ENCODE measurements at places on chromosomes 7 and 10.

- no peak for DNase-seq
These were observed 154.8 kb downstream of the CAMK1D start for GRCh38 chr10:12504176-12504575.

GRCh38 chr10:110022716-110023504, 15.1 kb downstream of the ADD3 start:
- DNase-seq, result no peak

GRCh38 chr7:123865517-123866117, 20.6 kb downstream of the HYAL4 start:
- peak; percentile 59 for DNase-seq

- no peak for DNase-seq
These were observed 130.0 kb downstream of the ARHGAP22 start for GRCh38 chr10:48474765-48475365.

DNA sequence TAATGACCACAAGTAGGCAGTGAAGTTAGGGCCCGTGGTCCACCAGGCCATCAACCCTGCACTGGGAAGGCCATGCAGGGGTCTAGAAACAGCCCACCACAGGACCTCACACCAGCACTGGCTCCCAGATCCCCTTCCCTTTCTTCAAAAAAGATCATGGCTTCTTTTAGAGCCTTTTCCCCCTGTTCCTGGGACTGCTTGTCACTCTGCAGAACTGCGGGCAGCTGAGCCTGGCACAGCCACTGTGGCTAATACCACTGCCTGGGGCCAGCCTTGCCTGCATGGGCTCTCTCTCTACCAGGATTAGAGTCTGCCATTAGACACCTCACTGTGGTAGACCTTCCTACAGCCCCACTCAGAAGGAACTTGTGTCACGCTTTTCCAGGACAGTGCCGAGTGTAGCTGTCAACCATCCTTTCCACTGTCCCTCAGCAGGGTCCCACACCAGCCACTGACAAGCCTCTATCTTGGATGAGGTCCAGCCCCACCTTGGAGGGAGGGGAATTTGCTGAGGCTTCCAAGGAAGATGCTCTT, 19.0 kb upstream of the C10orf90 start:
- no peak for DNase-seq

- DNase-seq, result no peak
These were observed 13.8 kb downstream of the CYTH3 start for GRCh38 chr7:6258440-6259182.

DNA sequence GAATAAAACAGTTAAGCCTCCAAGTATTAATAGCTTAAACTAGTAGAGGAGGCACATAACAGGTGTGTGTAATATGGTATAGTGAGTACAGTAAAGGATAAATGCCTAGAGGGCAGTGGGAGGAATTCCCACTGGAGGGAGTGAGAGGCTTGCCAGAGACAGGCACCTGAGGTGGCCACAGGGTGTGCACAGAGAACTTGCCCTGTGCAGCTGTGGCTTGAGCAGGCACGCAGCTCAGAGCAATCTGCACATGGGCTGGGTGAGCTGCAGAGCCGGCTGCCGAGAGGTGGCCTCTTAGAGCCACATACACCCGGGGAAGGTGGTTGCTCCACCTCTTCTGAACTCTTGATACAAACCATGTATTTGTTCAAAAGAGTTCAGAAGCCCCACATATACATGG, 237.1 kb downstream of the COBL start:
- DNase-seq, result no peak

- no peak for DNase-seq
These were observed 846 bp upstream of the ZNF775 start for GRCh38 chr7:150378115-150378852.

- peak; percentile 4 for DNase-seq
These were observed 15.4 kb downstream of the PTPRN2 start for GRCh38 chr7:158572000-158572828.

DNA sequence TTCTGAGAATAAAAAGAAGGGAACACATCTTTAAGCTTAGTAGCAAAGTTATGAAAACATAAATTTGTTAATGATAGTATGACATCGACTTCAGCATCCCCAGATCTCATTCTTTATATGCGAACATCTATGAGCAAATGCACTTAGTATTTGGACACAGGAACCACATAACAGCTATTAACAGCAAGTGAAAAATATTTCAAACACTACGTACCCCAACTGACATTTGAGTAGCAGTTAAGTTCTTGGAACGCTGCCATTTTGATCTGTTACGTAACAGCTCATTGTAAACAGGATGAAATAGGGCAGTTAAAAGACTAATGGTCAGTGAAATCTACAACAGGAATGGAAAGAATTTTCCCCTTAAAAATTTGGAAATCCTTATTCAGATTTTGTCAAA, 428.9 kb downstream of the TNS3 start:
- no peak for DNase-seq

DNA sequence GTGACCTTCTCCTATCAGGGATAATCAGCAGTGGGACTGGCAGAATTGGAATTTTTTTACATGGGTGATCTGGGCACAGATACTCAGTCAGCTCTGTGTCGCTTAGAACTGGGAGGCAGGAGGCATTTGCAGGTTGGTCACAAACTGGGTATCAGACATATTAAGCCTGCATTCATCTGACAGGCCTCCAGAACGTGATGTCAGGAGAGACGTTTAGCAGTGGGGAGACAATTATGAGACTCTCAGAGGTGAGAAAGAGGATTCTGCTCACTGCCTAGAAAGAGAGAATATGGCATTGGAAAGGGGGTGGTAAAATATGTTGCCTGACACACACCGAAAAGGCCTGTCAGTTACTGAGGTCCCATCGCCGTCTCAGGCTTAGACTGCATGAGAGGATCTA, 717.6 kb upstream of the GALNT17 start:
- no peak for DNase-seq

DNA sequence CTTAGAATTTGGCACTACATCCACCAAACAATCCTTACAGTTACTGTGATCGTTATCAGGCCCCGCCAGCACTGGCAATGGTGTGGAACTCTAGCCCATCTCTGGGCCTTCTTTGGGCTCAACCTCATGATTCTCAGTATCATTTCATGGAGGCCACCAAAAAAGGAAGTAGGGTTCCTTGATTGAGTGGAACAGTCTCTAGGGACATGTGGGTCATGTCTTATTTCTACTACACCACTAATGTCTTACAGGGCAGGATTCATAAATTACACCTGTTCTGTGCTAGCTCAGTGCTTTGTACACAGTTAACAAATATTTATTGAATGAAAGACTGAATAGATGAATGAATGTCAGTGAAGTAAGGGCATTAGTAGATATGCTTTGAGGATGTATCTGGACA, 53.9 kb downstream of the AP3M1 start:
- no peak for DNase-seq

GRCh38 chr10:80186364-80187012, 18.8 kb downstream of the ANXA11 start:
- DNase-seq, result no peak

DNA sequence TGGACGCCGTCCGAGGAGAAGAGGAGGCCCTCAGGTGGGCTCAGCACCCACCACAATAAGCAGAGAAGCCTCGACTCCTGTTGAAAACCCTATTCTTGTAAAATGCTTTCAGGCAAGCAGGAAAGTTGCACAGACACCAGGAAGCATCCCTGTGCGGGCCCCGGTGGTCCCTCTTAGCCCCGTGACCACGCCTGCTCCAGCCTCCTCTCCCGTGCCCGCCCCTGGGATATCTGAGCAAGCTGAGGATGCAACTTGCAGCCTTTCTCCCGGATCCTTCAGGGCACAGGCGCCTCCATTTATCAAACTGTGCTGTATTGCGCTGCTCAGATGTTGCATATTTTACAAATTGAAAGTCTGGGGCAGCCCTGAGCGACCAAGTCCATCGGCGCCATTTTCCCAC, 72.7 kb downstream of the CFAP46 start:
- no peak for DNase-seq

- DNase-seq, result no peak
These were observed 103.8 kb upstream of the CCNY start for GRCh38 chr10:35232527-35232926.

GRCh38 chr7:105512926-105513526, 9.0 kb downstream of the PUS7 start:
- no peak for DNase-seq

- no peak for DNase-seq
These were observed 63.0 kb downstream of the VAX1 start for GRCh38 chr10:117075064-117075463.

DNA sequence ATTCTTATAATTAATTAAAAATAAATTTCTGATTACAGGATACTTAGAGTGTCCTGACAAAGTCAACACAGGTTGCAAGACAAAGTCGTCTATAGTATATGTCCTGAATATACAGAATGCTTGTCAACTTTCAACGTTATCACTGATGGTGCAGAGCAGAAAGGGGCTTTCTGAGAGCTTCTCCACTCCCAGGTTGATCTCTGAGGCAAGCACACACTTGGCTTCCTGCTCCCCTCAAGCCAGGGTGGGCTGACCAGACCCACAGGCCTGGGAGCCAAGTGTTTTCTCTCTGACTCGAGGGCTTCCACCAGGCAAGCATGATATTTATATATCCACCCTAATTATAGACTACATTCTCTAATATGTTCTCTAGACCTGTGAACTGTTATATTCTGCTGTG, 448.9 kb downstream of the SH2D4B start:
- DNase-seq, result no peak

- DNase-seq, result no peak
These were observed 718.8 kb downstream of the MAGI2 start for GRCh38 chr7:78734626-78735025.

GRCh38 chr7:71626206-71626605, 494.3 kb downstream of the GALNT17 start:
- DNase-seq, result no peak

DNA sequence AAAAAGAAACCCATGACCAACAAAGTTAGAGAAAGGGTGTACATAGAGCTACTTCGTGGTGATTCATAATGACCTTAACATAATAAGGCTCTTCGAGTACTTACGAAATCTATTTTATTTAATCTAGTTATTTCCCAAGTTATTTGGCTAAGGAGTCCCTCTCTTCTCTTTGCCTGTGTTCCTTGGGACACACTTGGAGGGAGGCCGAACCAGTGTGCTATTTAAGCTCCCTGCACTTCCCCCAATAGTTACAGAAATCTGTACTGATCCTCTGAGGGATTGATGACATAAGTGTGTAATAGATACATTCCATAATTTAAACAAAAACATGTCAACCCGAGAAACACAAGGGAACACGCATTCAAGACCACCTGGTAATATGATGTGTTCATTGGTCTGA, 351.1 kb downstream of the GATA3 start:
- DNase-seq, result no peak

DNA sequence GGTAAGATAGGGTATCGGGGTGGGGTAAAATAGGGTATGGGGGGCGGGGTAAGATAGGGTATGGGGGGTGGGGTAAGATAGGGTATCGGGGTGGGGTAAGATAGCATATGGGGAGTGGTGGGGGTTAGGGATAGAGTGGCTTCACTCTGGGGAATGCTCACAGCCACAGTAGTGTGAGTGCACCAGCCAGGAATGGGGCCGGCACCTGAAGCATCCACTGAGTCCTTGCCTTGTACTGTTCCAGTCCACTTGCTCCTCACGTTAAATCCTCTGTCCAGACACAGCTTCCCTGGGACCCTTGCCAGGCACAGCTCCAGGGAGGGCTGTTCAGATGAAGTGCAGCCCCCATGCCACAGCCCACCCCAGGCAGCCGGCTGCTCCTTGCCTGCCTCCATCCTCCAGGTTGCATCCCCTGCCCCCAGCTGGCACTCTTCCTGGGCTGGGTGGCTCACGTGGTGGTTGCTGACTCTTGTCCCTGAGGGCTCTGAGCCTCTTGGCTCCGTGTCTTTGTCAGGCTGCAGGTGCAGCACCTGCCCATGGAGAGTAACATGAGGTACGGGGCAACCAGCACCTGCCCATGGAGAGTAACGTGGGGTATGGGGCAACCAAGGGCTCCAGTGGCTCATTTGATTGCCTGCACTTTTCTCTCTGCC, 268.4 kb downstream of the TCERG1L start:
- no peak for DNase-seq

Measured in Panc1 (cell line).